ENCODE measurements at places on chromosomes 3 and 15. TPM values are rescaled to one million over a fixed set of nuclear protein-coding genes. Genes with fewer than 3 reads are reported as not detected.
A peak's percentile ranks its signal among the peaks of the same experiment; 100 is the strongest.

DNA sequence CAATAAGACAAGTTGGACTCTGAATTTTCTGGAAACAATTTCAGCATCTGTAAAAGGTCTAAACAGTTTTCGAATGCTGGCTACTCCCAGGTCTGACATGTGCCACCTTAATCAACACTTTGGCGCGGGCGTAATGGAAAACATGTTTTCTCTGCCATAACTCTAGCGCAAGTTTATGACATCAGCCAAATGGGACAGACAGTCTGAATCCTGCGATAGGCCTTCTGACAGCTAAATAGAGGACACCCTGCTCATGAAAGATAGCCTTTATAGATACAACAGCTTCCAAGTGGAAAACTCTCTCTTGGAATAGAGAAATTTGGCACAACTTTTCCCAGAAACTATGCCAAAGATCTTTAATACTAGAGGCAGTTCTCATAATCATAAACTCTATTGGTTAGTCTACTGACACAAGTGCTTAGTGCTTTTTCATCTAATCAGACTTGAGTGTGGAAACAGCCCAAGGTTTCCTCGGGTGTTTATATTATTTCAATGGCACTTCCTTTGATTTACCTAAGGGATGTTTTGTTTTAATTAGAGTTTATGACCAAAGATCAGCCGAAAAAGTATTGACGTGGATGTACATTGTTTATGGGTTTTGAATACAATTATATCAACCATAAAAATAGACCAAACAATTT, 120.1 kb upstream of the DPH6 start:
- H3K27me3 ChIP-seq, result no peaks in the 10 kb centered on the region
- H3K4me1 ChIP-seq, result peaks cover 3% of the 10 kb centered on the region
- H3K36me3 ChIP-seq, result no peaks in the 10 kb centered on the region
- H3K27ac ChIP-seq, result peak overlapping the region; percentile 25
- no peak overlapping the region for H3K4me3 ChIP-seq

GRCh38 chr3:140636406-140637138, 41.3 kb upstream of the TRIM42 start:
- no peak for DNase-seq
- H3K4me1 ChIP-seq, result no peaks in the 10 kb centered on the region
- H3K27me3 ChIP-seq, result no peaks in the 10 kb centered on the region

SCN11A gene
- total RNA-seq, result 0.16 TPM

GRCh38 chr3:38133209-38133556, 3.7 kb downstream of the ACAA1 start:
- no peaks in the 10 kb centered on the region for H3K27me3 ChIP-seq
- peaks cover 2% of the 10 kb centered on the region for H3K36me3 ChIP-seq
- no peak for DNase-seq

DNA sequence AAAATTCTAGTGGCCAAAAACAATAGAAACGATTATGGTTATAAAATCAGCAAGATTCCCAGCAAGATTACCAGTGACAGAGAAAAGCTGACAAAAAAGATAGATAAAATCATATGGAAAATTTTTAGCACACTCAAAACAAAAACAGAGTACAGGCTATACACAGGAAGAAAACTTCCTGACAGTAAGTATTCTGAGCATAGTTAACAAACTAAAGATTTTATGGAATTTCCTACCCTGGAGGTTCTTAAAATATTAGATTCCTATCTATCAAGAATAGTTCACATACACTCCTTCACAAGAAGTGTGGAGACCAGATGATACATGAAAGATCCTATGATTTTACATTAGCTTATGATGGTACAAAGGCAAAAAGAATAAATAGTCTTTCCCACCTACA, 50.8 kb downstream of the ZNF148 start:
- H3K27me3 ChIP-seq, result no peaks in the 10 kb centered on the region
- H3K27ac ChIP-seq, result no peak overlapping the region
- H3K36me3 ChIP-seq, result no peaks in the 10 kb centered on the region
- H3K4me3 ChIP-seq, result no peak overlapping the region
- DNase-seq, result no peak

- no peak for DNase-seq
- H3K27me3 ChIP-seq, result no peaks in the 10 kb centered on the region
- no peak overlapping the region for H3K4me3 ChIP-seq
- H3K4me1 ChIP-seq, result peaks cover 2% of the 10 kb centered on the region
- H3K27ac ChIP-seq, result no peak overlapping the region
- no peaks in the 10 kb centered on the region for H3K36me3 ChIP-seq
These were observed 397.6 kb upstream of the THBS1 start for GRCh38 chr15:39183164-39183881.

- H3K36me3 ChIP-seq, result no peaks in the 10 kb centered on the region
- H3K4me3 ChIP-seq, result no peak overlapping the region
- no peaks in the 10 kb centered on the region for H3K4me1 ChIP-seq
- H3K27me3 ChIP-seq, result no peaks in the 10 kb centered on the region
These were observed 5.5 kb downstream of the GRIP2 start for GRCh38 chr3:14534516-14535191.

DNA sequence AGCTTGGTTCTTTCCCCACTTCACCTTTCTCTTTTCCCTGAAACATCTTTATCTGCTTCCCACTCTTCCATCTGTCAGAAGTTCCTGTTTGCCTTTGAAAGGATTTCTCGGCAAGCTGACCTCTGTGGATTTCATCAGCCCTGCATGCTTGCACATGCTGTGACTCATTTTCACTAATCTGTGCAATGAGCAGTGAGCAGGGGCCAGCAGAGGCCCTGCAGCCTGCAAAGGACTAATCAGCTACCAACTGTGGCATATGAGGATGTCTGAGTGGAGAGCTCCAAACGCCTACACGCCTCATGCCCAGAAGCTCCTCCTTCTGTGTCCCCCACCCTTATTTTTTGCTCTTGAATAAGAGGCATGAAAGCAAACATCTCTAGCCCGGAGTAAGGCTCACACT, 333.0 kb upstream of the SEMA6D start:
- peaks cover 5% of the 10 kb centered on the region for H3K4me1 ChIP-seq
- no peaks in the 10 kb centered on the region for H3K36me3 ChIP-seq
- H3K4me3 ChIP-seq, result no peak overlapping the region
- no peaks in the 10 kb centered on the region for H3K27me3 ChIP-seq

- H3K4me3 ChIP-seq, result no peak overlapping the region
- no peak for DNase-seq
These were observed 52.1 kb upstream of the MANF start for GRCh38 chr3:51333021-51333420.

DNA sequence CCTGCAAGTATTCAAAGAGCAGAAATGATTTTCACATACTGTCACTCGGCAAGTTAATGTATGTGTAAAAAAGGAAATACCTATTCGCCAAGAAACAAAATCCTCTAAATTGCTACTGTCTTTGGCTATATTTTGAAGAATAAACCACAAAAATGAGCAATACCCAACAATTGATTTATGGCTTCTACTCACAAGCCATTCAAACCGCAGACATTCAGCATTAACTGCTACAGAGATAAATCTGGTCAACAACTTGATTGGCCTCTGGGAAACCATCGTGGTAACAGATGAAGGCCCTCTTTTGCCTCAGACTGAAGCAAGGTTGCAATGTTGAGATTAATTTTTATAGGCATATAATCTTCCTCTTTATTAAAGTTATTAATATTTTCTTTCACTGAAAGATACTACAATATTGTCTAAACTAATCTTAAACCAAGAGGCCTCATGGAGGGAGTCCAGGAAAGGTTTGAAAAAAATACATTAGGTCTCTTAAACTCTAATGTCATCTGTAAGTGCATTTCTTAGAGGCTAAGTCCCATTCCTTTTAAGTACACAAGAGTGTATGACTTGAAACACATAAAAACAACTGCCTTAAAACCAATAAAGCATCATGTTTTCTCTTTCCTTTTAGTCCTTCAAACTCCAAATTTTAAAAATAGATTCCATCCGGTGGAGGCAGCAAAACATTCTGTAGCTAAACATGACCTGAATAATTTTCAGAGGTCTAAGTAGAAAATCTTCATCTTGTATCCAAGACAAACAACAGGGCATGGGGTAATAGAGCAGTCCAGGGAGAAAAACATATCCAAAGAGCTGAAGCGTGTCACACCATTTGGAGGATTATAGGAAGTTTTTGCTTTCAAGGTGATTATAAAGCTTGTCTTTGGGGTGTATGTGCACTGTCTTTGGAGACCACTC, 162.4 kb upstream of the TGFBR2 start:
- H3K4me1 ChIP-seq, result peaks cover 11% of the 10 kb centered on the region
- H3K36me3 ChIP-seq, result no peaks in the 10 kb centered on the region
- no peak overlapping the region for H3K4me3 ChIP-seq
- no peaks in the 10 kb centered on the region for H3K27me3 ChIP-seq
- no peak for DNase-seq

NIPA2 gene
- 28.3 TPM for total RNA-seq

ISLR gene
- total RNA-seq, result 62.2 TPM

DNA sequence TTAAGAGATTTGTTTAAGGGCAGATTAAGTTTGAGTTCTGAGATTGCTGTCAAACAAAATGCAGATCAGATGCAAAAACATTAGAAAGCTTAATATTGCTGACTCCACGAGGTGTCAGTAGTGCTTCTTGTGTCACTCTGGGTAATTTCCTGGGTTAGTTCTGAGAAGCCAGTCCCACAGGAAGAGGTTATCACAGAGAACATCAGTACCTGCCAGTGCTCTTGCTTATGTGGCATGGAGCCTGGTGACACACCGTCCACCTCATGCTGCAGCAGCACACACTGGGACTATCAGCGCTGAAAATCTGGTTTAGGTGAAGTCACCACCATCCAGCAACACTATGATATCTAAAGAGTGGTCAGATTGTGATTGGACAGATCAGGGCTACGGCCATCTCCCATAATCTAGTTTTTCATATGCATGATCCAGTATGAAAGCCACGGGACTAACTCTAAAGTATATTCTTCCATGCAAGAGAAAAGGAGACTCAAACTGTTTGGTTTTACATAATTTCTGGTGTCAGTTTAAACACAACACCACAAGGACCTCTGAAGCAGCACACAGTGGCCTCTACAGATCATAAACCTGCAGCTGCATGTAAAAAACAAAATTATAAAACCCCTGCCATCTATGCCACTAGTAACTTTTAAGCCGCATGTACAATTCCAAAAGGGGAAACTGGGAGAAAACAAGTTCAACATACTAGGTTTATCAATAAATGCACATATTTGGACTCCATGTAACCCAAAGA, 36.1 kb upstream of the MYO5C start:
- H3K4me3 ChIP-seq, result no peak overlapping the region
- no peaks in the 10 kb centered on the region for H3K4me1 ChIP-seq
- DNase-seq, result no peak
- H3K27ac ChIP-seq, result no peak overlapping the region
- no peaks in the 10 kb centered on the region for H3K27me3 ChIP-seq

DNA sequence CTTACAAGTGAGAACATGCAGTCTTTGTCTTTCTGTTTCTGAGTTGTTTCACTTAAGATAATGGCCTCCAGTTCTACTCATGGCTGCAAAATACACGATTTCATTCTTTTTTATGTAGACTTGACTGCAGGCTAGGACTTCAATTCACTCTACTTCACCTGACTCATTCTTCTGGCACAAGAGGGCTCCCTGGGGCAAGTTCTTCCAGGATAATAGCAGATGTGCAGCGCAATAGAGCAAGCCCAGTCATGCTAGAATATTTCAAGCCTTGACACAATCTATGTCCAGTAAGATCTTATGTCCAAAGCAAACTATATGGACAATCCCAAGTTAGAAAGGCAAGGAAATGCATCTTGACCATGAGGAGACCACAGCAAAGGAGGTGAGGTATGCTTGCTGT, 211.7 kb upstream of the GADL1 start:
- no peak overlapping the region for H3K27ac ChIP-seq
- H3K4me1 ChIP-seq, result no peaks in the 10 kb centered on the region
- DNase-seq, result no peak
- H3K27me3 ChIP-seq, result no peaks in the 10 kb centered on the region

- peaks cover 4% of the 10 kb centered on the region for H3K4me1 ChIP-seq
- no peak overlapping the region for H3K4me3 ChIP-seq
- no peak overlapping the region for H3K27ac ChIP-seq
- no peaks in the 10 kb centered on the region for H3K27me3 ChIP-seq
- DNase-seq, result peak; percentile 77
These were observed 378.2 kb upstream of the AZI2 start for GRCh38 chr3:28726840-28727239.

- H3K36me3 ChIP-seq, result no peaks in the 10 kb centered on the region
- H3K4me3 ChIP-seq, result no peak overlapping the region
- H3K27ac ChIP-seq, result no peak overlapping the region
- H3K4me1 ChIP-seq, result no peaks in the 10 kb centered on the region
- no peaks in the 10 kb centered on the region for H3K27me3 ChIP-seq
These were observed 398.4 kb upstream of the TBL1XR1 start for GRCh38 chr3:177595530-177596188.

DNA sequence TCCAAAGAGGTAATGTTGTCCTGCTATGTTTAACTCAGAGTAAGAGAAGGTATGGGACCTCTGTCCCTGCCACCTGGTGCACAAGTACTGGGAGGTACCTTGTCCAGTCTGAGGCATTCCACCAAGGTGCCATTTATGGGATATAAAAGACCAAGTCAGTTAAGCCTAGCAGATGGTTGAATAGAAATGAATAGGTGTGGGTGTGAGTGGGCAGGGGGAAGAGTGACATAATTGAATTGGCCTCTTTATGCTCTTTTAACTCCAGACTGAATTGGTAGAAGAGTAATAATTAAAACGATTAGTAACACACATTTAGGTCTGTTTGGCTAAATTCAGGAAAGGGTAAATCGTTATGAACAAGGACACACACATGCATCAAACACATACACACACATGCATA, 562 bp downstream of the ADGRG7 start:
- no peaks in the 10 kb centered on the region for H3K36me3 ChIP-seq
- H3K4me3 ChIP-seq, result no peak overlapping the region
- DNase-seq, result no peak
- H3K27ac ChIP-seq, result no peak overlapping the region
- H3K4me1 ChIP-seq, result no peaks in the 10 kb centered on the region

DNA sequence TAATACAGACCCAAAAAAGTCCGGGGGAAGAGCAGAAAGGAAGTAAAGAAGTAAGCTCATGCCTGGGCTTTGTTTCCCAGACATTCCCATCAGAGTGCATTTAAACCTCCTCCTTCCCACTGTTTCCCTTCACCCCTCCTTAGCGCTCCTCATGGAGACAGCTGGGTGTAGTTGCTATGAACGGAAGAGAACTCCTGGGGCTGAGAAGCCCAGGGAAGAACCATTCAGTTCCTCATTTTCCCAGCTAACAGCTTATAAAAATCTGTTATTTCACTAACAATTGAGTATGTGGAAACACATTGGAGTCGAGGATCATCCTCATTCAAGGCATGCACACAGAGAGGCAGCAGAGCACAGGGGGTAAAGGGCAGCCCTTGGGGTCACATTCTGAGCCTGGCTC, 299.3 kb downstream of the SHQ1 start:
- H3K27ac ChIP-seq, result no peak overlapping the region
- H3K4me3 ChIP-seq, result no peak overlapping the region
- H3K27me3 ChIP-seq, result no peaks in the 10 kb centered on the region
- H3K36me3 ChIP-seq, result no peaks in the 10 kb centered on the region

MUC20 gene
- total RNA-seq, result 17.8 TPM

GRCh38 chr15:95698951-95699350, 631.5 kb upstream of the NR2F2 start:
- H3K4me1 ChIP-seq, result no peaks in the 10 kb centered on the region
- no peaks in the 10 kb centered on the region for H3K36me3 ChIP-seq
- no peaks in the 10 kb centered on the region for H3K27me3 ChIP-seq
- no peak overlapping the region for H3K27ac ChIP-seq
- no peak overlapping the region for H3K4me3 ChIP-seq
- no peak for DNase-seq

- peak; percentile 67 for DNase-seq
- no peaks in the 10 kb centered on the region for H3K36me3 ChIP-seq
- H3K4me1 ChIP-seq, result no peaks in the 10 kb centered on the region
- H3K4me3 ChIP-seq, result peak overlapping the region; percentile 32
These were observed 81.9 kb upstream of the PLXND1 start for GRCh38 chr3:129688271-129688895.

All from aorta (tissue), 5 donors.